ENCODE measurements at places on chromosomes 3 and 15.

DNA sequence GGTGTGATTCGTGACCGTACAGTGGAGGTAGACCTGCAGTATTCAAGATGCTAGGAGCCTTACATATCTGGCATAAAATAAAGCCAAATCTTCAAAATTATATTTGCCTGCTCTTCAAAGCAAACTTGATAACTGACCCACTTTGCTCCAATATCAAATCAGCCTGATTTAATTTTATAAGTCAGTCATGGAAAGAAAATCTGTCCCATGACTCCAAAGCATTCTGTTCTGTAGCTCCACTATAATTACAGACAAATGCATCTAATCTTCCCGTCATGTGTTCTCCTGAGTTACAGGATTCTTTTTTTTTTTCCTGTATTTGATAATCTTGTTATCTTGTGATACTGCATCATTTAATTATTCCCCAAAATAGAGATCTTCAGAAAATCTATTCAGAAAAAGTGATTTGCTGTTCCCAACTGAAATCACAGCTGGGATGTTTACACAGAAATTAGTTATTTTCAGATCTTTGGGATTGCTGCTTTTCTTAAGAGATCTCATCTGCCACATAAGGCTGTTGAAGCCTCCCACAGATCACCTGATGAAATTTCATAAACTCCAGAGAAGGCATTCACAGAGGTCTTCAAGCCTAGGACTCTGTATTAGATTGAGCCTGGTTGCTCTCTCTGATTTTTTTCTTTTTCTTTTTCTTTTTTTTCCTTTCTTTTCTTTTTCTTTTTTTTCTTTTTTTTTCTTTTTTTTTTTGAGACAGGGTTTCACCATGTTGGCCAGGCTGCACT is 27.2 kb downstream of the TIMP4 start:
- no peak for DNase-seq

GRCh38 chr3:153246806-153247205 is 84.8 kb downstream of the RAP2B start:
- DNase-seq, result no peak

DNA sequence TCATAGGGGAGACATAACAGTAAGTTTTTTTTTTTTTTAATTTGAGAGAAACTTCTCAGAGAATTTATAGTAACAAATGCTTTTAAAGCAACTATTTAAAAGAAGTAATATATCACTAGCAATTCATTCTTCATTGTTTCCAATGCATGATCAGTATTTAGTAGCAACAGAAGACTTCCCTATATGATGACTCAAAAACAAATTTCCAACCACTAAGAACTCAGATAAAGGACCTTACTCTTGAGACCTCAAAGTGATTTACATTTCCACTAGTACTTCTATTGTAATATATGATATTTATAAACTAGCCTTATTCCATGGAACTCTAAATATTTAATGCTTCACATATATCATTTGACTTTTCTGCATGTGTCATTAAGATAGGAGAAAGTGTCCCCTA is 356.3 kb downstream of the ZBTB20 start:
- DNase-seq, result no peak

DNA sequence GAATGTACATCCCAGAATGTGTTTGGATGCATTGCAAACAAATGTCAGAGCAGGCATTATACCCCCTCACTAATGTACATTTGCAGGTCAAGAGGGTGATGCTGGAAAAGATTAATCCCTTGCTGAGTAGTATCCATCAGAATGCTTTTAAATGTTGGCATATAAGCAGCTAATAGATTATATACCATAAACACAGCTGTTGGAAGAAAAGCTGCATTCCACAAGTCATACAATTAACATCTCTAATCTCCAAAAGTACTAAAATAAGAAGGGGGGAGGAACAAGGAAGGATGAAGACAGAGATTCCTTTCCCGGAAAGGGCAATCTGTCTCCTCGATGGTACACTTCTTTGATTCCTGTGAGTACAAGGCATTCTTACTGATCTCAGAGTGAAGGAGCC is 445.7 kb upstream of the CDIN1 start:
- no peak for DNase-seq

DNA sequence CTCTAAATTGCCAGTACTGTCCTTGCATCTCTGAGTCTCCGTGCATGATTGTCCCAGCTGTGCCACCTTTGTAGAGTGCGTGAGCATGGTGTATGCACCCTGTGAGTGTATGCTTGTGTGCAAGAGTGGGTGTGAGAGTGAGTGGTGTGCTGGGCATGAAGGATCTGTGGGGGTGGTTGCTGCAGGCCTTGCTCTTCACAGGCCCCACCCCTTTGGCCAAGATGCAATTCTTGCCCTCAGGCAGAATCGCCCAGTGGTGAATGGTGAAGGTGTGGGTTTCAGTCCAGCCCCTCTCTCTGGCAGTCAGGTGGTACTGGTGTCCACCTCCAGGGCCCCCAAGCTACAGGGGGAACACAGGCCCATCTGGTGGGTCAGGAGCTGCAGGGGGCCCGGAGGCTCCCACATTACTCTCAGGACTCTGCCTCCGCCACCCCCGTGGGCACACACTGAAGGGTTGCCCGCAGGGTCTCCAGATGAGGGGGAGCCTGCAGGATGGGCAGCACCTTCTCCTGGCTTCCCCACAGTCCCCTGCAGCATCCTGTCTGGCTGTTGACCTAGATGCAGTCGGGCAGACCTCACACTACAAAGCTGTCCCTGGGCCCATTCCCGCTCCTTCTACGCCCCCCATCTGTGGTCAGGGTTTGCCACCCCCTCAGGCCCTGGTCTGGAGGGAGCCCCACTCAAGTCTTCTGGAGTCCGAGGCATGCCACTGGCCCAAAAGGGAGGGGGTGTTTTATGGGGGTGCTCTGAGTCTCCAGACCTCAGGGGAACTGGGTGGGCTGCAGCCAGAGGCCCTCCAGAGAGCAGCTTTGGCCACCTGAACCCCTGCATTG is 8.3 kb upstream of the ROPN1B start:
- no peak for DNase-seq

GRCh38 chr3:66492672-66493071 is 8.2 kb downstream of the LRIG1 start:
- DNase-seq, result no peak

GRCh38 chr3:134155446-134155845 is 95.2 kb downstream of the RYK start:
- no peak for DNase-seq

GRCh38 chr3:136209921-136210320 is 13.8 kb upstream of the MSL2 start:
- no peak for DNase-seq
